Epithelial cell of proximal tubule (primary cell): ENCODE measurements at places on chromosomes 3 and 15.

GRCh38 chr3:535566-536416 lies 339.2 kb downstream of the CHL1 start:
- DNase-seq, result no peak

- no peak for DNase-seq
Observed at GRCh38 chr15:92159481-92159880, 234.2 kb upstream of the ST8SIA2 start.

DNA sequence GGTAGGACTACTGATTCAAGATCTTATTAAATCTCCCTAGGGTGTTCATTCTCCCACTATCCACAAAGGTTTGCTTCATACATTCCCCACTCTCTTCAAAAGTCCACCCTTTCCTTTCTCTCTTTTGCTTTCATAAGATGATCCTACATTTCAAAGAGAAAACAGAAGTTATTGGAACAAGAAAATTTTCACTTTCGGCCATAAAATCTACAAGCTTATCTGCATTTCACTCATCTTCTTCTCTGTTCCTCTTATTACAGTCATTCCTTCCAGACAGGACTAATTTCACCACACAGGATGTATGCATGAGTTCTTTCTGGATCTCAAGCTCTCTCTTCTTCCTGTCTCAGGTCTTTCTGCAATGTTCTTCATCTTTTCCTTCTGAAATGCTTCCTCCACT lies 238.7 kb downstream of the ISL2 start:
- no peak for DNase-seq

- no peak for DNase-seq
Observed at GRCh38 chr15:49134683-49135341, 20.6 kb downstream of the COPS2 start.

GRCh38 chr3:156554515-156554841 lies 439 bp downstream of the SSR3 start:
- DNase-seq, result no peak

DNA sequence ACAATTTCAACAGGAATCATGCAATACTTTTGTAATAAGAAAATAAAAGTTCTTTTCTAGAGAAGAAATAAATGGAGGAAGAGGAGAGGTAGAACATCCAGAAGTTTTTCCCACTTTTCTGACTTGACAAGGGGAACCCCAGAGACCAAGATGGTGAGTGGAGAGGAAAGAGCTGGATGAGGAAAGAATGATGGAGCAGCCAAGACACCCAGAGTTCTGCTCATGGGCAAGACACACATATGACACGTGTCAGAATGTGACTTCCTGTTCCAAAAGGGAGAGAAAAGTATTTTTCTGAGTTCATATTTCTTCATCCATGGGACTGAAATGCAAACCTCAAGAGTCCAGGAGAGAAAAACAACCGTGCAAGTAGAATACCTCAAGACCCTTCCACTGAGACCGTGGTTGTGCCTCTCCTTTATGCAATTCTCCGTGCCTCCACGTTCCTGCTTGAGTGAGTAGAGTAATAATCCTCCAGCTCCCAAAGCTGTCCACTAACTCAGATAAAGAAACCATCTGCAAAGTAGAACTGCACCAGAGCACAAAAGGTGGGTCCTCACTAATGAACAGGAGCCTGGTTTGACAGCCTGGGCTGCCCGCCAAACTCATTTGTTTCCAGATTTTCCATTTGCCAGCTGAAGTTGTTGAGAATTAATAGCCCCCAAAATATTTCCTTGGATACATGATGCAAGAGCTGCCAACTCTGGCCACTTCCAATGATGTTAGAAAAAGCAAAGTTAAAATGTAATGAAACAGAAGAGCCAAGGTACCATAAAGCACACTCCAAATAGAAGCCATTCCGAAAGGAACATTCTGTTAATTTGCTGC lies 272.6 kb upstream of the IGF1R start:
- DNase-seq, result no peak
